NAMALWA (cell line): ENCODE measurements at places on chromosomes 13 and 19.
A peak's percentile ranks its signal among the peaks of the same experiment; 100 is the strongest.

GRCh38 chr19:45314708-45315245, 7.9 kb downstream of the CKM start:
- DNase-seq: no peak

DNA sequence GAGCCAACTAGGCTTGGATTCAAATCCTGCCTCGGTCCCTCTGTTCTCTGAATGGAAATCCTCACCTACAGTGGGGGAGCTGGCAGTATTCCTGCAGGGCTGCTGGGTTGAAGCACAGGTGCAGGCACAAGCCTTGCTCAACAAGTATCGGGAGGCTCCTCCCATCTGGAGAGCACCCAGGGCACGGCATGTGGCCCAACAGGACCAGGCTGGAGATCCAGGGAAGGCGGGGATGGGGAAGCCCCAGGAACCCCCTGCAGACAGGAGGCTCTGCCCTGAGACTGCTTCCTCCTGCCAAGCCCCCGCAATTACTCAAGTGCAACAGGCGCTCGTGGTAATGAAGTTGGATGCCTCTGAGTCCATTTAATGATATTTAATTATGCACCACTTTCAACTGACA, 128.0 kb upstream of the VSTM2B start:
- no peak for DNase-seq

DNA sequence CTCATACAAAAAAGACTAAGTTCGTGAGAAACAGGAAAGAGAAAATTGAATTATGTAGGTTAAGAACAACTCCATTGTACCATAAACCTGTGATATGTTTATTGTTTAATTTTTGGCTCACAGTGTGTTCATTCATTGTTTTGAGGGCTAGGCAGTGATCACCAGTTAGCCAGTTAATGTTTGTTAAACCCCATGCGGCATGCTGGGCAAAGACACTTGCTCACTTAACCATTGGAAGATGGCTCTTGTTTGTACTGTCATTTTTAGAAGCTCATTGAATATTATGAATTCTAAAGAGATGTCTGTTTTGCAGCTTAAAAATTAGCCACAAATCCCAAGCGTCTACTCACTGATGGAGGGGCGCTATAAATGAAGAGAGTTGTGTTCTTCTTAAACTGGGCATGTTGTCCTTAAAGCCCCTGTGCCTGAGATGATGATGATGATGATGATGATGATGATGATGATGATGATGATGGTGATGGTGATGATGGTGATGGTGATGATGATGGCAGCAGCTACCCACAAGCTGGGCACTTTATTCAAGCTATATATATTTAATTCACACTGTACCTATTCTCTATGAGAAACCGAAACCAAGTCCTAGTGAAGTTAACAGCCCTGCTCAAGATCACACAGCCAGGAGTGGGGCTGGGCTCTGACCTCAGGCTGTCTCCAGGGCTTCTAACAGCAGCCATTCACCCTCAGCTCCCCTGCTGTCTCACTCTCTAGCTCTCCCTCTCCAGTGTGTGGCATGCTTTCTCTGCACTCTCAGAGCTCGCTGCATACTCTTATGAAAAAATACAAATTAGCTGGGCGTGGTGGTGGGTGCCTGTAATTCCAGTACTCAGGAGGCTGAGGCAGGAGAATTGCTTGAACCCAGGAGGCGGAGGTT, 169.1 kb downstream of the SHISA2 start:
- no peak for DNase-seq

GRCh38 chr19:1651568-1652291, 685 bp downstream of the TCF3 start:
- peak; percentile 40 for DNase-seq

DNA sequence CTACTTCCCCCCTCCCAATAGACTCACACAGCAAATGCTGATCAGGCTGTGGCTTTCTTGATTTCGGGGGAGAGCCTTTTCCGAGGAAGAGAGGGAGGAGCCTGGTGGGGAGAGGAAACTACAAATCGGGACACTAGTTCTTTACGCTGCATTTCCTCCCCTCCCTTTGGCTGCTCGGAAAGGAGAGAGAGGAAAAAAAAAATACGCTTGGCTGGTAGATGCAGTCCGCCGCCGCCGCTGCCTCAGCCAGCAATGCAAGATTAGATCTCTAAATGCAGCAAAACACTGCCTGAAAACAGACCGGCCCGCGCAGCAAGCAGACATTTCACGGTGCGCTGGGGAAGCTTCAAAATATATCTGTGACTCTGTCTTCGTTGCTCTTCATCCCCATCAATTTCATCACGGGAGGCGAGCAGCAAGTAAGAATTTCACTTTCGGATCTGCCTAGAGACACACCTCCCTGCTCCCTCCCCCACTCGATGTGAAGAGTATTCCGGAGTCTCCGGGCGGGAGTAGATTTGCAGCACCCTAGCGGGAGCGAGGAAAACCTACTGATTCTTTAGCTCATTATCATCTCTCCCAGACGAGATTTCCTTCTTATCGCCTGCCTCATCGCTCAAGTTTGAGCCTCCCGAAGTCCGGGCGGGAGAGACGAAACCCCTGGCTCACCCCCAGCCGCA, at the start of gene PCDH17:
PCDH17 (plus strand) TSS at position 149 of the 680 bp plus-strand sequence. CDS start 803 bp downstream, outside the sequence.
- no peak for DNase-seq

- no peak for DNase-seq
Observed at GRCh38 chr19:40533508-40533907, 43.2 kb upstream of the SHKBP1 start.

GRCh38 chr19:46925548-46925950, 64.8 kb downstream of the ARHGAP35 start:
- no peak for DNase-seq

DNA sequence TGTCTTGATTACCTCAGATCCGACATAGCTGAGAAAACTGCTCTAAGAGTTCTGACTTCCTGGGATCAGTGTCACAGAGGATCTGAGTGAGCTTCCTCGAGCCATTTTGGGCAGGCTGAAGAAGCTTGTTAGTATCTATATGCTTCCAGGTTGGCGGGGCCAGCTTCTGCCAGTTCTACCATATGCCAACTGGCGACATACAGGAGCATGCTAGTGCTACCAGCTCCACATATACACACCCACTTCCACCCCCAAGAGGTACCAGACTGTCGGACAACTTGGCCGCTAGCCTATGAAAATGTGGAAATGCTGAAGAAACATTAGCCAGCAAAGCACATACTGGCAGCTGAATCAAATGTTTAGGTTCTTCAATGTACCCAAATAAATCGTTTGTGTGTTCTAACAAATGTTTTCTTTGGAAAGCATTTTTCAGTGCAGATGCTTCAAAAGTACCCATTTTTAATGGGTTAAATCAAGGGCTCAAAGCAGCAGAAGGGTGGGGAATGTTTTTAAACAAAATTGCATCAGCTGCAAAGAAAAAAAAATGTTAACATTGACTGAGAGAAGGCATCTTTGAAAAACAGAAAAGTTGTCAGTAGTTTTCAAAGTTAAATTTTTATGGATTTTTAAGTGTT, 163.7 kb downstream of the KLF12 start:
- DNase-seq: no peak

- peak; percentile 70 for DNase-seq
Observed at GRCh38 chr19:8641908-8642547, 11.6 kb downstream of the NFILZ start.

DNA sequence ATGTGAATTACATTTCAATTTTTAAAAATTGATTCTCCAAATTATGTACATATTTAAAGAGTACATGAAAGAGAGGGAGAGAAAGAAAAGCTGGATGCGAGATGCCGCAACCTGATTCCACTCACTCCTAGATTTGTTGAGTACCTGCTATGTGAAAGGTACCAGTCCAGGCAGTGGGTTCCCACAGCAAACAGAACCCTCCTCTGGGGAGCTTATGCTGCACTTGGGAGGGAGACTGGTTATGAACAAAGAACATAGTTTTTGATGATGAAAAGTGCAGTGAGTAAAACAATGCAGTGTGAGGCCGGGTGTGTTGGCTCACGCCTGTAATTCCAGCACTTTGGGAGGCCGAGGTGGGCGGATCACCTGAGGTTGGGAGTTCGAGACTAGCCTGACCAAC, 43.4 kb downstream of the ACTN4 start:
- no peak for DNase-seq

GRCh38 chr13:30156826-30157615, 150.3 kb downstream of the KATNAL1 start:
- DNase-seq: no peak

DNA sequence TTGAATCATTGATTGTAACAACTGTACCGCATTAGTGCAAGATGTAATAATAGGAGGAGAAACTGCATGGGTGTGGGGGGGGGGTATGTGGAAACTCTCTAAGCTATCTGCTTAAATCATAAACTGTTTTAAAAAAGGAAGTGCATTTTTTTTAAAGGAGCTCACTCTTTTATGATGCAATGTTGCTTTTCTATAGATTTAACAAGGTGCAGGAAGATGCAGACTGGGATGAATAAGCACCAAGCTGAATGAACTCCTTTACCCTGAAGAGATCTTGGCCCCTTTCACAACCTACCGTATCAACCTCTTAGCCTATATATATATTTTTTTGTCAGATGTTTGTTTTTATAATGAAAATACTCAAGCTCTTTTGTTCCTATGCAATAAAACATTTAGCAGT, 95.9 kb downstream of the AKAP11 start:
- DNase-seq: no peak

GRCh38 chr13:25375727-25376358, 4.1 kb downstream of the ATP8A2 start:
- peak; percentile 75 for DNase-seq

GRCh38 chr13:99614465-99614885, 113.2 kb downstream of the TM9SF2 start:
- peak; percentile 73 for DNase-seq

DNA sequence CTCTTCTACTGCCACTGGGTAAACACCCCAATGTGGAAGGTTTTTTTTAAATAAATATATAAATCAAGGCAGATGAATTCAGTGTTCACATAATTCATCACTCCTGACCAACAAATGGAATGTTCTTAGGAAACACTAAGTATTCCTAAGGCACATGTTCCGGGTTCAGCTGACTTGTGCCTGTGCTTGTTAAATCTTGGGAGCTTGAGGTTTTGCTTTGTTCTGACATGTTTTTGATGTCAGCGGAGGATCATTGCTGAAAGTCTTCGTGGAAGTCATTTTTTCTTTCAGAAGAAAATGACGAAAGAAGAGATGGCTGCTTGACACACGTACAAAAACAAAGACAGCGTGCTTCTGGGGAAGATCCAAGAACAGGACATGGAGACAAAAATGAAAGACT, 185.8 kb downstream of the MZT1 start:
- no peak for DNase-seq

GRCh38 chr19:6677495-6677882, 7.5 kb upstream of the TNFSF14 start:
- no peak for DNase-seq

DNA sequence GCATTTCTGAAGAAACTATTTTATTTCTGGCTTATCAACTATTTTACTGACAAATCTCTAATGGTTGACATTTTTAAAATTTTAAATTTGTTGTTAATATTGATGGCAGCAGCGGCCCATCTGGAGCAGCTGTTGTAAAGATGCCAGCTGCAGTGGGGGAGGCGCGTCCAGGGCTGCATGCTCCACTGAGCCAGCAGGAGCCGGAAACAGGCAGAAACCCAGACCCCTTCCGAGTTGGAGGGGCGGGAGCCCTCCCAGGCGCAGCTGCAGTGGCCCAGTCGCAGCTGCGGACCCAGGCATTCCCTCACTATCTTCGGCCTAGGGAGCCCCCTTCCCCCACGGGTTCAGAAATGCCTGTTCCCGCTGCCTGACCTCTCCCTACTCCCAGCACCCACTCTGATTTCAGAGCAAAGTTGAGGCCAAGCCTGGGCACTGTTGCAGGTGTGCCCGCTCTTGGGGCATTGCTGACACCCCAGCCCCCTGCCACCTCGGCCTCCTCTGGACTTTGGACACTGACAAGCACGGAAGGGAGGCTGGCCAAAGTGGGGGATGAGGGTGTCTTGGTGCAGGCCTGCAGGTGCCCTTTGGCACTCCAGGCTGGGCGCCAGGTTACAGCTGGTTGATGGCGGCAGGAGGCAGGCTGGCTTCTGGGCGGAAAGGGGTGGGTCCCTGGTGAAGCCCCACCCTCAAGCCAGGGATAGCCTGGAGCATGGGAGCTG, 69.2 kb downstream of the PIBF1 start:
- DNase-seq: no peak

- DNase-seq: no peak
Observed at GRCh38 chr19:38209671-38210457, 14.2 kb downstream of the DPF1 start.

DNA sequence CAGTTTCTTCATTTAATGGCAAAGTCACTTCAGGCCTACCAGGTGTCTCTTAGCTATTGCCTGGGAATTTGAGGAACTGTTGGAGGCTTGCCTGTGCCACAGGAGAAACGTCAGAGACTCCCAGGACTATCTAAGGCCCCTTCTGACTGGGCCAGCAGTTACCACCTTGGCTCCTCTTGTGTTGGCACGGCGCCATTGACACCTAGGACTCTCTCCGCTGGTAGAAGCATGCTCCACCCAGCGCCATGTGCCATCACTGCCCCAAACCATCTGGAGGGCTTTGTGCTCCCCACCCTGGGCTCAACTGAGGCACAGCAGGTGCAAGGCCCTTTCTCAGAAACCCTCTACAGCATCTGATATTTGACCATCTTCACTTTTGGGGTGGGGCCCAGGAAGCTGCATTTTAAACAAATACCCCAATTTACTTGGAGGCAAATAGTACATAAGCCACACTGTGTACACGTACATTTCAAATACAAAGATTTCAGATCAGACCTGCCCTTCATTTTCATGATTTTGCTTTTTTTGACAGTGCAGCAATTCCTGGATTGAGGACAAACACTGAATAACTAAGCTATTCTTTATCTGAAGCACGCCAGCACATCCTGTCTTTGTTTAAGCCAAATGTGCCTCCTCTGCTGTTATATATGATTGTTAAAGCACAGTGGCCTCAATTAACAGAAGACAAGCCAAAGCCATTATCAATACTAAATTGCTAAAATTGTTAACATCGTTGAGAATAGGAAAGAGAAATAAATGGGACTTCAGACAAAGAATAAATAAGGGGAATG, 59.9 kb upstream of the TPP2 start:
- no peak for DNase-seq

DNA sequence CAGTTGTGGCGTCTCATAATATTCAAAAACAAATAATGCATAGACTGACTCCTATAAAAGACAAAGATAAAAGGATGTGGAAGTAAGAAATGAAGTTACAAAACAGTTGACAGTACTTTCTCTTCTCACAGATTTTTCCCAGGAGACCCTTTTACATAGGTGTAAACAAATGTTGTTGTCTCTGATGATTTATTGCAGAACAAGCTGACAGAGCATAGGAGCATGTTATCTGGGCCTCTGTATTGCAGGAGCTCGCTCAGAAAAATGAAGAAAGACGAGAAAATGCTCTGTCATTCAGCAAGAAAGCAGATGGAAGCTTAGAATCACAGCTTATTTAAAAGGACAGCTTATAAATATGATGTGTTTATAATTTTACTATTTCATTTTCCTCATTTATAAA, 353.6 kb upstream of the GPC6 start:
- no peak for DNase-seq

- no peak for DNase-seq
Observed at GRCh38 chr19:14467391-14467790, 7.8 kb downstream of the PTGER1 start.

GRCh38 chr13:98775844-98776598, 23.5 kb upstream of the SLC15A1 start:
- no peak for DNase-seq
